Stimulated activated CD8-positive, alpha-beta memory T cell treated with anti-CD3 and anti-CD28 coated beads, Interleukin-4, amount 100 ng/mL, for 1 hour (primary cell): ENCODE measurements at places on chromosomes 7 and 10.

GRCh38 chr10:78566284-78567111 lies 502.3 kb upstream of the ZMIZ1 start:
- DNase-seq: no peak

GRCh38 chr7:107744345-107744750 lies 406 bp downstream of the CBLL1 start:
- DNase-seq: peak; percentile 4

DNA sequence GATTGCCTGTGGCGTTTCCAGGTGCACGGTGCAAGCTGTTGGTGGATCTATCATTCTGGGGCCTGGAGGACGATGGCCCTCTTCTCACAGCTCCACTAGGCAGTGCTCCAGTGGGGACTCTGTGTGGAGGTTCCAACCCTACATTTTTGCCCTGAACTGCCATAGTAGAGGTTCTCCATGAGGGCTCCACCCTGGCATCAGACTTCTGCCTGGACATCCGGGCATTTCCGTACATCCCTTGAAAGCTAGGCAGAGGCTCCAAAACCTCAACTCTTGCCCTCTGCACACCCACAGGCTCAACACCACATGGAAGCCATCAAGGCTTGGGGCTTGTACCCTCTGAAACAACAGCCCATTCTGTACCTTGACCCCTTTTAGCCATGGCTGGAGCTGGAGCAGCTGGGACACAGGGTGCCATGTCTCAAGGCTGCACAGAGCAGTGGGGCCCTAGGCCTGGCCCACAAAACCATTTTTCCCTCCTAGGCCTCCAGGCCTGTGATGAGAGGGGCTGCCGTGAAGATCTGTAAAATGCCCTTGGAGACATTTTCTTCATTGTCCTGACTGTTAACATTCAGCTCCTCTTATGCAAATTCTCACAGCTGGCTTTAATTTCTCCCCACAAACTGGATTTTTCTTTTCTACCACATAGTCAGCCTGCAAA lies 10.0 kb upstream of the FGL2 start:
- no peak for DNase-seq

- DNase-seq: no peak
Measured at GRCh38 chr10:6601246-6601805, 21.2 kb upstream of the PRKCQ start.

DNA sequence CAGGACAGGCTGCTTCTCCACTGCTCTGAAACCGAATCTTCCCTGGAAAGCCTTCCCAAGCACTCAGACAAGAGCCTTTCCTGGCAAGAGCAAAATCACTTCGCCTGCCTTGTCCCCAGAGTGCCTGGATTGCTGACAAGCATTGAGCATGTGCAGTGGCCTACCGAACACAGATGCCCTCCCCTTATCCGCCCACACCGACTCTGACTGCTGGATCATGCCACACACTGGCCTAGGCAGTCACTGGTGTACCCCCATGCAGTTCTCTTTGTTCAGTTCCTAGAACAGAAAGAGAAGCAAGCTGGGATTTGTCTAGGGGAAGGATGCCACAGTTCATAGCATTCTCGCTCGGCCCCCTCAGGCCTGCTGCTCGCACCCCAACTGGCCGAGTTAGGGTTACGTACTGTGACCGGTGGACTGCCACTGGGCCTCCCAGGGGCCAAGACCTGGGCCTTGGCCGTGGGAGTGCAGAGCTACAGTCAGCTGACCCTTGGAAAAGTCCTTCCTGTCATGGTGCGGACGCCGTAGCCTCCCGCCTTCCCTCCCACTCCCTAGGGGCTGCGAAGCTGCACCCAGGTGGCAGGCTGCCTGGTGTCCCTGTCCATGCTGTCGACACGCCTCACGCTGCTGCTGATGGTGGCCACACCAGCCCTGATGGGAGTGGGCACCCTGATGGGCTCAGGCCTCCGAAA lies 6.9 kb downstream of the ABCB8 start:
- DNase-seq: no peak

DNA sequence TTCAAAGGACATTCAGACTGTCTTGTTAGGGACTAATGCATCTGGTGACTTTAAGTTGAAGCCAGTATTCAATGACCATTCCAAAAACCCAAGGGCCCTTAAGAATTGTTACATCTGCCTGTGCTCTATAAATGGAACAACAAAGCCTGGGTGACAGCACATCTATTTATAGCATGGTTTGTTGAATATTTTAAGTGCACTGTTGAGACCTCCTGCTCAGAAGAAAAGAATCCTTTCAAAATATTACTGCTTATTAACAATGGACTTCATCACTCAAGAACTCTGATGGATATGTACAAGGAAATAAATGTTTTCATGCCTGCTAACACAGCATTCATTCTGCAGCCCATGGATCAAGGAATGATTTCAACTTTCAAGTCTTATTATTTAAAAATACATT lies 33.1 kb upstream of the CYP26C1 start:
- no peak for DNase-seq

GRCh38 chr7:118152149-118152548 lies 31.8 kb upstream of the LSM8 start:
- DNase-seq: no peak

- no peak for DNase-seq
Measured at GRCh38 chr7:157774495-157774894, 437.7 kb downstream of the DNAJB6 start.

DNA sequence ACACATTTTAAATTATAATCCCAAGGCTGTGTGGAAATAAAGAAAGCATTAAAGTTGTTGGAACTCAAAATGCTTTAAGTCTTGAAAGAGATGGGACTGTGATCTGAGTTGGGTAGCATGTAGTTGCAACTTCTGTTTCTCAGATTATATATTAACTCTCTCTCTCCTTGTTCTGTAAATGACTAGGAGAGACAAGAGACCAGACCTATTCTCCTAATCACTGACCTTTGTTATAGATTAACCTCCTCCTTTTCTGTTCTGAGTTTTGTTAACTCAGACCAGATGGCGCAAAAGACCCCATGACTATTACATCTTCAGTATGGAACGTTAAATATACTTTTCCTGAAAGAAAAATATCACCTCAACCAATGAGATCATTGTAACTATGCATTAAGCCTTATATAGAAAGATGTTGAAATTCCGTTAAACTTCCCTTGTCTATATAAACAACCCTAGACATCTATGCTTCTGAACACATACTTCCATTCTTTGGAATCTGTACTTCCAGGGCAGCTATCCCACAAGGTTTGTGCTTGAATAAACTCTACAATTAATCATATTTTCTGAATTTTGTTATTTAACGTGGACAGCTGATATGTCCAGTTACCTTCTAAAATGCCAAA lies 143.5 kb upstream of the TRIM24 start:
- no peak for DNase-seq

GRCh38 chr10:28801247-28801646 lies 123.9 kb downstream of the BAMBI start:
- no peak for DNase-seq

- DNase-seq: no peak
Measured at GRCh38 chr10:114437473-114438292, 33.4 kb upstream of the AFAP1L2 start.

DNA sequence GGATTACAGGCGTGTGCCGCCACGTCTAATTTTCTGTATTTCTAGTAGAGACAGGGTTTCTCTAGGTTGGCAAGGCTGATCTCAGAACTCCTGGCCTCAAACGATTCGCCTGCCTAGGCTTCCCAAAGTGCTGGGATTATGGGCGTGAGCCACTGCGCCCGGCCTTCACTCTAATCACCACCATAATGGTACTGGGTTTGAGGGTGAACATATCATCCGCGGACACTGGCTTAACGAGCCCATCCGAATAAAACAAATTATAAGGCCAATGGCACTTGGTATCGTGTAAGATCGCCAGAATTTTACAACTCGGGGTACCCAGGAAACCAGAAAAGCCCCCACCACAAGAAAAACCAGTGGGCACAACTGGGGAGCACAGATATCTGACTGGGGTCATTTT lies 580 bp downstream of the FAM200A start:
- DNase-seq: no peak

GRCh38 chr7:132526111-132526740 lies 50.0 kb downstream of the PLXNA4 start:
- DNase-seq: no peak

DNA sequence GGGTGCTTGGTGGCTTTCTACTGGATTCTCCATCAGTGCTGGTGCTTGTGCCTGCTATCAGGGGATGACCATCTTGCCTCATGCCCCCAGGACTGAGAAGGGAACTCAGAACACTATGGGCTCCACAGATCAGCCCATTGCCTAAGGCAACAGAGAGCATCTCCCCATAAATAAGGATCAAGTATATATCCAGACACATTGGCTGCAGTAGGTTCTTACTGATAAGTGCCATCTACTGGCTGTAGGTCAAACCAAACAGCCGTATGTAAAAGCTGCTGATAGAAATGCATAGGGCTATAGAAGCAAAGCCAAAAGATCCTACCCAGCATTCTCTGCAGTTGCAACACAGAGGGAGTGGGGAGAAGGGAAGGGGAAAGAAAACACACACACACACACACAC lies 153.7 kb downstream of the CDK14 start:
- no peak for DNase-seq

DNA sequence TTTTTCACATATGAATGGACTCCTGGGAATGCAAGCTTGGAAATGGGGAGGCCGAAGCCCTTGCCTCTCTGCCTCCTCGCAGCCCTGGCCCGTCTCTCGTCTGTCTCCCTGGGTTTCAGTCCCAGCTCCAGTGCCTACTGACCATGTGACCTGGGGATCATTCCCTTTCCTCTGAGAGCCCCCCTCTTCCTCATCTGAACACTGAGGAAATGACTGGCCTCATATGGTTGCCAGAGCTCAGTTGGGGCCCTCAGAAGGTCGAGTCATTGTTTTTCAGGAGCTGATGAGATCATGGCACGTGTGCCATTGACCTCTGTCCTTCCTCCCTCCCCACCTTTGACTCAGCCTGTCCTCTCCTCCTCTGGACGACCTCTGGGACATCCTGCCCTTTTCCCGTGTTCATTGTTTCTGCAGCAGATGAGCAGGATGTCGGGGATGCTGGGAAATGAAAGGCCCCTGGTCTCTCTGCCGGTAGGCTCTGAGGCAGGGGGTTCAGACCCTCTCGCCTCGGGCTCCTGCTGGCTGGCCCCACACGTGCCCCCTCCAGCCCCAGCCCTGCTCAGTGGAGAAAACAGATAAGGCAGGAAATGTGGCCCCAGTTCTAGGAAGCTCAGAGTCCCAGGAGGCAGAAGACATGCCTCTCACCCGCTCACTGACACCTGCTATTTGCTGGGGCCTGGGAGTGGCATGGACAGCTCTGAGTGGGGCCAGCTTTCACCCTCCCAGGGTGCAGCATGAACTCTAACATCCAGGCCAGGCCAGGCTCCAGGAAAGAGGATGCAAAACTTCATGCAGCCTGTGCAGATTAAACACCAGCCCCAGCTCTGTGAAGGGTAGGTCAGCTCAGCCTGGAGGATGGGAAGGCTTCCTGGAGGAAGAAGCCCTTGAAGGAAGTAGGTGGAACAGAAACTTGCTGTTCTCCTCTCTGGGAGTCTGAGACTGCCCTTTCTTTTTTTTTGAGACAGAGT lies 8.3 kb upstream of the PPP1R35 start:
- DNase-seq: no peak

DNA sequence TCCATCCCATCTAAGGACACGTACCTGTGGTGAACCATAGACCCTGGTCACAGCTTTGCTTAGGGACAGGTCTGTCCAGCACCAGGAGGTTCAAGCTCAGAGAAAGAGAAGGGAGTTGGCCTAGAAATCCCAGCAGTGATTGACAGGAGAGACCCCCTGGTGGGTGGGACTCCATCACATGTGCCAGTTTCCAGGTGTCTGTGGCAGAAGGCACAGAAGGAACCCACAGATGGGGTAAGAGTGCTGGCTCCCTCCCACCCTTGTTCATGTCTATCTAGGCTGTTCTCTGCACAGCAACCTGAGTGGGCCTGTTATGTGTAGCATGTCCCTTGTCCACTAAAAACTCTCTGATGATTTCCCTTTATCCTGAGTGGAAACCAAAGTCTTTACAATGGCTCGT lies 54.0 kb upstream of the GRB10 start:
- DNase-seq: no peak

- no peak for DNase-seq
Measured at GRCh38 chr7:44846816-44847508, 925 bp downstream of the H2AZ2 start.

DNA sequence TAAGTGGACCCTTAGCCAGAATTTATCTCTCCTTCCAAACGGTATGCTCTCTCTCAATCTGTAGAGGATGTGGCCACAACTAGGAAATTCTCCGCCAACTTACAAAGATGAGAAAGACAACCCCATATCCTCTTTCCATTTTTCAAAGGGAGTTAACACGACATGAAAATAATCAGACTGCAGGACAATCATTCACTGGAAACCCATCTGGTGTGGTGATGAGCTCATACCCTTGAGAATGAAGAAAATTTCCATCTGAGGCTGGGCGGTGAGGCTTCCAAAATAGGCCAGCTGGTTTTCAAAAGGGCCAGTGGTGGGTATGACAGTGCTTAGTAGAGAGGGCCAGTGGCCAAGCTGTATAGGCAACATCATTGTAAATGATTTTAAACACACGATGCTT lies 369.6 kb downstream of the FRMD4A start:
- DNase-seq: no peak

GRCh38 chr7:38147005-38147404 lies 31.0 kb upstream of the STARD3NL start:
- DNase-seq: no peak

GRCh38 chr10:82866424-82867020 lies 991.5 kb downstream of the NRG3 start:
- DNase-seq: no peak

DNA sequence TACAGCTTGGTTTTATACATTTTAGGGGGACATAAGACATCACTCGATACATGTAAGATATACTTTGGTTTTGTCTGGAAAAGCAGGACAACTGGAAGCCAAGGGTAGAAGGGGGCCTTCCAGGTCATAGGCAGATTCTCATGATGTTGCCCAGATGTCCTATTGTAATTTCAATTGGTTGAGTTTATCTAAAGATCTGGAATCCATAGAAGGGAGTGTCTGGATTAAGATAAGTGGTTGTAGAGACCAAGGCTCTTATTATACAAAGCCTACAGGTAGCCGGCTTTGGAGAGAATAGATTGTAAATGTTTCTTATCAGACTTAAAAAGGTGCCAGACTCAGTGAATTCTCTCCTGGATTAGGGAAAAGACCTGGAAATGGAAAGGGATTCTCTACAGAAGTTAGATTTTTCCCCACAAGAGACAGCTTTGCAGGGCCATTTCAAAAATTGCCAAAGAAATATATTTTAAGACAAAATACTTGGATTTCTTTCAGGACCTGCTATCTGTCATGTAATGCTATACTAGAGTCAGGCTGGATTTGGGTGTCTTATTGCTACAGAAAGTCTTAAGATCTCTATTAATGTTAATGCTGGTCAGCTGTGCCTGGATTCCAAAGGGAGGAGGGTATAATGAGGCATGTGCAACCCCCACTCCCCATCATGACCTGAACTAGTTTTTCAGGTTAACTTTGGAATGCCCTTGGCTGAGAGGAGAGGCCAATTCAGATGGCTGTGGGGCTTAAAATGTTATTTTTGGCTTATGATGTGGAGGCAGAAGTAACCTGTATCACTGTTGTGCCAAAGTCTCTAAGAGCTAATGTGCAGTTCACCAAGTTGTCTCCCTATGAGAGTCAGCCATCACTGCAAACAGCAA lies 511.1 kb upstream of the C7orf33 start:
- no peak for DNase-seq

GRCh38 chr10:10591715-10592341 lies 425.8 kb upstream of the CELF2 start:
- no peak for DNase-seq

GRCh38 chr10:4784667-4785333 lies 41.2 kb upstream of the AKR1E2 start:
- no peak for DNase-seq

GRCh38 chr10:123377883-123378282 lies 223.7 kb downstream of the BUB3 start:
- DNase-seq: no peak

- no peak for DNase-seq
Measured at GRCh38 chr10:128065881-128066534, 60.2 kb downstream of the MKI67 start.
